Iris pigment epithelial cell (primary cell): ENCODE measurements at places on chromosomes 13 and 19.
A peak's percentile ranks its signal among the peaks of the same experiment; 100 is the strongest.

DNA sequence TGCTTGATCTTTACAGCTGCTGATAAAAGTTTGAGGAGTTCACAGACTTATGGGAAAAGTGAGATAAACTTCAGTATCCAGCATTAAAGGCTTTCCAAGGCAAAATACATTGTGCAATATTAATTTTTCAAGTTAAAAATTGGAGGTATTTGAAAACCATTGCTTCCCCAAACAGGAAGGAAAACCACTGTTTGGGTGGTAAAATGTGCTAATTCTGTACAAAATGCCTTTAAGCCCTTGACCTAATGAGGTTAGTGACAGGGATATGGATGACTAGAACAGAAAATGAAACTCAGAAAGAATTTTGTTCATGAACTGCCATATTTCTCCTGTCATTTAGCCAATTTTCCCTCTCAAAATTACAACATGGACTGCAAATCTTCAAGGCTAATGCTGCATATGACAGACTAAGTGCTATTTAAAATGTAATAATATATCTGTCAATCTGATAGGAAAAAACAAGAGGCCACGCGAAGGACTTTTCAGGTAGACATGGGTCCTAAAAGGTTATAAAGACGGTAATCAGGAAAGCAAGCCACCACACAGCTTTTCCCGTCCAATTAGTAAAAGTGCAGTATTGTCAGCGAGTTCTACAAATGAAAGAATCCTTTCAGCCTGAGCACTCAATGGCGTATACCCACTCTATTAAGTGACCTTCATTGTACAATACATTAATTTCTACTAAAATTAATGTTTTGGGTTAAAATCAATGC is 212.8 kb downstream of the ENOX1 start:
- peak; percentile 32 for DNase-seq

DNA sequence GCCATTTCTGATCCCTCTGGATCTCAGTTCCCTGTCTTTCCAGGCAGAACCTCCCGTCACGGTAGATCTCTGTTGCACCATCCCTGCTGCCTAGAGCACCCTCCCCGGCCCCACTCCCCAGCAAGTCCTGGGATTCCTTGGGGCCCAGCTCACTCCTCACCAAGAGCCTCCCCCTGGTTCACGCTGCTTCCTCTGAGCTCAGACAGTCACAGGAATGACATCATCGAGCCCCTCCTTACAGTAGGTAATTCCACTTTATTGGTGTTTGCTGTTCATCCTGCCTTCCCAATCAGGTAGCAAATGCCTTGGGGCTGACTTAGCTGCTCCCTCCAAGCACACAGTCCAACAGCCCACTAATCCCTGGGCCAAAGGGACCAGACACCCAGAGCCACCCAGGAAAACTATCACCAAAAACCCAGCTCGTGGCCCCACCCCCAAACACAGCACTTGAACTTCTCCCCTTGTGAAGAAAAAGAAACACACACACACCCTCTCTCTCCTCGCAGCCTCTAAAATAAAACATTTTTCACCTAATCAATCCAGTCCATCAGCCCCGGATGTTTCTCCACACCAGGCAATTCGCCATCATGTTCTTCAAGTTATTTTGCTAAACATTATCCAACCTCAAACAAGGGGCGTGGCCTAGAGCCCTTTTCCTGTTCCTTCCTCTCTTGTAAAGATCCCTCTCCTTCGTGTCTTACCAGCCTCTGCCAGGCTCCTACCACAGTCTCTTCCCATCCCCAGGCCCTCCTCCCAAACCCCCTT is 2.5 kb downstream of the NAPA start:
- peak; percentile 61 for DNase-seq

DNA sequence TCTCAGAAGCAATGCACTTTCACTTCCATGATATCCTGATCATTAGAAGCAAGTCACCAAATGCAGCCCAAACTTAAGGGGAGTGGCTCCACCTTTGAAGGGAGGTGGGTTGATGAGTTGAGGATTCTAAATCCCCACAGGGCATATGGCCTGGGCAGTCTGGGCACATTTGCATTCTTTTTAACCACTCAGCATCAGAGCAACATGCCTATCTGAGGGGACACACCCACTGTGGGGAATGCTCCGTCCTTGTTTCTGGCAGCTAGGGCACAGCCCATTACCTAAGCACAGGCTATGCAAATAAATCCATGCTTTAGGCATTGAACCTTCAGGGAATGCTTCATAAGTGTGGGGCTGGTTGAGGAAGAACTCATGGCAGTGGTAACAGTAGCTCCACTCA is 12.3 kb upstream of the SACS start:
- no peak for DNase-seq

GRCh38 chr19:45972081-45972946 is 1.4 kb downstream of the NOVA2 start:
- DNase-seq = no peak

DNA sequence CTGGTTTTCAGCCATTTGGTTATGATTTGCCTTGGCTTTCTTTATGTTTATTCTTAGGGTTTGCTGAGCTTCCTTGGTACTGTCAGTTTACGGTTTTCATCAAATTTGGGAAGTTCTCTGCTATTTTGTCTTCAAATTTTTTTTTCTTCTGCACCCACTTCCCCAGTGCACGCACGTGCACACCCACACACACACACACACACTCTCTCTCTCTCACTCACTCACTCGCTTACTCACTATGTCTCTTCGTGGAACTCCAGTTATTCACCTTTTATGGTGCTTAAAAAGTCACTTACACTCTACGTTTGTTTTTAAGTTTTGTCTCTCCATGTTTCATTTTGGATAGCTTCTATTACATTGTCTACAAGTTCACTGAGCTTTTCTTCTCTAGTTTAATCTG is 7.1 kb downstream of the AKAP11 start:
- DNase-seq = no peak

- no peak for DNase-seq
Observed at GRCh38 chr13:46146898-46147297, 35.1 kb downstream of the LCP1 start.

GRCh38 chr13:28819046-28819730 is 951 bp upstream of the MTUS2 start:
- DNase-seq = peak; percentile 30

- DNase-seq = peak; percentile 76
Observed at GRCh38 chr13:39612023-39612637, 9.1 kb upstream of the LHFPL6 start.

GRCh38 chr13:76775088-76775740 is 111.0 kb downstream of the KCTD12 start:
- no peak for DNase-seq

DNA sequence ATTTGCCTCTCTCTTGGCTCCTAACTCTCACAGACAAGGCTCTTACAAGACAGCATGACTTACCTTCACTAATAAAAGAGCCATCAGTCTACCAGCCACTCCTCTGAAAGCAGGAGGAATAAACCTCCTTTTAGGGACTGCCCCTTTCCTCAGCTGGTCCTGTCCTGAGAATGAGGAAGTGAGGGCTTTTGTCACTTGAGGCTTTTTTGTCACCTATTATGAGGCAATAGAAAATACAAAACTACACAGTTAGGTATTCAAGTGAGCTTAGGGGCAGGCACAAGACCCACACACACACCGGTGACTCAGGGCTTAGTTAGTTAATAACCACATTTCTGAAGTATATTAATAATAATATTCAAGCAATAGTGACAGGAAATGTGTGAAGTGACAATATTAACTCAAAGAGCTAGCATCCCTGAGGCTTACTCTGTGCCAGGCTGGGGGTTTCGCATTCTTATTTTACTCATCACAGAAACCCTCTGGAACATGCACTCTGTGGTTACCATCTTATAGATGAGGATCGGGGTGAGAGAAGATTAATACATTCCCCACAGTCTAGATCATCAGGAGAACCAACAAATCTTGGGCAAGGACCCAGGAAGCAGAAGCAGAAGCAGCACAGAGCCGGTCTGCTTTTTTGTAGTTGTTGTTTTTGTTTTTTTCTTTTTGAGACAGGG is 379.9 kb downstream of the LIG4 start:
- DNase-seq = peak; percentile 92

DNA sequence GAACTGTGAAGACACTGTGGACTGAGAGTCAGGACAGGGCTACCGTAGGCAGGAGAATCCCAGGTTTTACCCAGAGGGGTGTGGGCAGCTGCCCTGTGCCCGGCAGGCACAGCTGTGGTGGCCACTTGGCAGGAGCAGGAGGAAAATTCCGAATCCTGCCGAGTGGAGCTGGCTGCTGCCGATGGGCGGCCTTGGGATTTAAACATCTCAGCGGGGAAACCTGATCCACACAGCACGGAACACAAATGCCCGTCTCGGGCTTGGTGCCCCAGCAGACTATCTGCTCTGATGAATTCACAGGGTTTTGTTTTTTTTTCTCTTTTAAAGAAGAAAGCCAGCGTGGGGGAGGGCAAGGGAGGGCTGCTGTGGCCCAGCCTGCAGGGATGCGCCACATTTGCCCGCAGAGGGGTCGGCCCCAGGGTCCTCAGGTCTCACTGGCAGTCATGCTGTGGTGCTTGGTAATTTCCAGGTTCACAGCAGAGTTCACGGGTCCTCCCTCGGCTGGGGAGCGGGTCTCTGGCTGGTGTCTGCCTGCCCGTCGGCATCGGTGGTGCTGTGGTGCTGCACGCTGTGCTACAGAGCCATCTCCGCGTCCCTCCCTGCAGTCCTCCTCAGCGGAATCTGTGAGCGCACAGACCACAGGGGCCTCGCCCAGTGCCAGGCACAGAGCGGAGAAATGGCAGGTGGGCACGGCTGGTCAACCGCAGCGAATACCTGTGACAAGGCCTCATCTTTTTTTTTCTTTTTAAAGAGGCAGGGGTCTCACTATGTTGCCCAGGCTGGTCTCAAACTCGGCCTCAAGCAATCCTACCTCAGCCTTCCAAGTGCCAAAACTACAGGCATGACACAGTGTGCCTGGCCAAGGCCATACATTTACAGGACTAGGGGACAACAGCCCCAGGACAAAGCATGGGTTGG is 28.1 kb downstream of the MPND start:
- no peak for DNase-seq
